ENCODE measurements at places on chromosomes 13 and 19.

DNA sequence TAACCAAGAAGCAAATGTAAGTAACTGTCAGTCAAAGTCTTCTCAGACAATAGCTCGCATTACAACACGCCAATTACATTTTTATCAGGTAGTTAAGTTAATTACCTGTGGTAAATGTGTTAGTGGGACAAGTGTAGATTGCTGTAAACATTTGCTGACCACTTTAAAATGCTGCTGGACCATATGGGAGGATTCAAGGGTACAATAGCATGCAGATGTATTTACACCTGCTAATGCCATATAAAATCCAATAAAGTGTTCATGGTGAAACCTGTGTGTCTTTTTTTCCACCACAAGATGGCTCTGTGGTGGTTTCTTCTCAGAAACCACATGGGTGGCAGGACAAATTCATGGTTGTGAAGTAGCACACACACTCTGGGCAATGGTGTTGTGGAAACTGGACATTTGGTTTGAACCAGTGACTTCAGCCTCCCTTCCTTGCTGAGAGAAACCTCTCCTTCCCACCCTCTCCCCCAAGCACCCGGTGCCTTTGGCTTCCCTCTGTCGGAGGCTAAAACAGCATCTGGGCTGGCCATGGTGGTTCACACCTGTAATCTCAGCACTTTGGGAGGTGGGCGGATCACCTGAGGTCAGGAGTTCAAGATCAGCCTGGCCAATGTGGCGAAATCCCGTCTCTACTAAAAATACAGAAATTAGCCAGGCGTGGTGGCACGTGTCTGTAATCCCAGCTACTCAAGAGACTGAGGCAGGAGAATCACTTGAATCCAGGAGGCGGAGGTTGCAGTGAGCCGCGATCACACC is 18.1 kb upstream of the GTF3A start:
- peak; percentile 32 for DNase-seq

DNA sequence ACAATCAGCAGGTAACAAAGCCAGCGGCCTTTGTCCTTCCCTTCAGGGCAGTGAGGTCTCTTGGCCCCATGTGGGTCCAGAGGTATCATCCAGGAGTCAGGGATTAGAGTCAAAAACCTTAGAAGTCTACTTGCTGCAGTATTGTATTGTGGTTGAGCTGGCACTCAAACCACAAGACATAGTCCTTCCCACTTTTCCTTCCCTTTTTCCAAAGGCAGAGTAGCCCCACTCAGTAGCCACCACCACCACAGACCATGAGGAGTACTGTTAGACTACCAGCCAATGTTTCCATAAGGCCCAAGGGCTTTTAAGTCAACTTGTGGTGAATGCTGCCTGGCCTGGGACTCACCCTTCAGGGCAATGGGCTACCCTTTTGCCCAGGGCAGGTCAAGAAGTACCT is 27.1 kb upstream of the CCNA1 start:
- no peak for DNase-seq

GRCh38 chr19:11252665-11253355 is 9.5 kb downstream of the DOCK6 start:
- DNase-seq = no peak

- DNase-seq = no peak
Observed at GRCh38 chr19:51147663-51148062, 5.6 kb downstream of the SIGLEC7 start.

- DNase-seq = no peak
Observed at GRCh38 chr19:19134687-19135158, 3.6 kb downstream of the TMEM161A start.

GRCh38 chr19:12574036-12574435 is 22.8 kb upstream of the ZNF564 start:
- no peak for DNase-seq

DNA sequence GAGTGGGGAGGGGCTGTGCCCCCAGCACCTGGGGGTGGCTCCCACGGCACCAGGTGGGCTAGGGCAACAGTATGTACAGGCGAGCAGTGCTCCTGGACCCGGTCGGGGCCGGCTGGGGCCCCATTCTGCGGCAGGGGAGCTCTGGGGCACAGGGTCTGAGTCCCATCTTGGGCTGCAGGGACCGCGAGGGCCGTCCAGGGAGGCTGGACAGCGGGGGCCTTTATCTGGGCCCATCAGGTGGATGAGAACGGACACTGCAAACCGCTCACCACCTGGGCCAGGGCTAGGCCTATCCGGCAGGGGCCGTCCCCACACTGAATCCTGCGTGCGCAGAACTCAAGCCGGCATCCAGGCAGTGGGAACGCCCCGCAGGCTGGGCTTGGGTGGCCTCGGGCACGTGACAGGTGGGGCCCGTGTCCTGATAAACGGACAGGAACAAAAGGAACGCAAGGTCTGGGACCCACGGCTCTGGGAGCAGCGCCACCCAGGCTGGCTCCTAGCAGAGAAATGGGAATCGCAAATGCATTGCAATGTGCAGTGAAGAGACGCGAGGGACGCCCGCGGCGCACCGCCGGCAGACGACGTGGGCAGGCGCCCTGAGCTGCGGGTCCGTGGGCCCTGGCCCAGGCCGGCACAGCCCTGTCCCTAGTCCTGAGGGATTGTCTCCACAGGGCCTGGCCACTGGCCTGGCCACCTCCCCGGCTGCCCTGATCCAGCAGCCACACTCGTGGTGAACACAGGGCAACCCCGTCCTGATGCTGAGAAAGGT is 29.7 kb downstream of the BTBD2 start:
- DNase-seq = no peak

- DNase-seq = no peak
Observed at GRCh38 chr19:34589730-34590129, 87.2 kb downstream of the SCGB2B2 start.

- no peak for DNase-seq
Observed at GRCh38 chr13:114090476-114090875, 41.9 kb downstream of the RASA3 start.

GRCh38 chr19:37943480-37943879 is 36.5 kb downstream of the SIPA1L3 start:
- DNase-seq = no peak

DNA sequence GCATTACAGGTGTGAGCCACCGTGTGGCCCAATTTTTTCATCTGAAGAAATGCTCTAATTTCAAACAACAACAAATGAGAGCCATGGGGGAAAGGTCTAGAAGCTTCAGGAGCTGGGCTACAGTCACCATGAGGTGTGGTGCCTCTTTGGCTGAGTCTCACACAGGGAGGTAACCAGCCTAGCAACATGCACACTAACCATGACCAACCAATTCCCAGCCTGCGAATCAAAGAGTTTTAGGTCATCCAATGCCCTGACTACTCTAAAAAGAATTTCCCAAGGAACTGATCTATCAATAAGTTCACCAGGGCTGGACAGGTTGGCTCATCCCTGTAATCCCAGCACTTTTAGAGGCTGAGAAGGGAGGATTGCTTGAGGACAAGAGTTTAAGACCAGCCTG is 29.9 kb downstream of the PBX4 start:
- DNase-seq = no peak

DNA sequence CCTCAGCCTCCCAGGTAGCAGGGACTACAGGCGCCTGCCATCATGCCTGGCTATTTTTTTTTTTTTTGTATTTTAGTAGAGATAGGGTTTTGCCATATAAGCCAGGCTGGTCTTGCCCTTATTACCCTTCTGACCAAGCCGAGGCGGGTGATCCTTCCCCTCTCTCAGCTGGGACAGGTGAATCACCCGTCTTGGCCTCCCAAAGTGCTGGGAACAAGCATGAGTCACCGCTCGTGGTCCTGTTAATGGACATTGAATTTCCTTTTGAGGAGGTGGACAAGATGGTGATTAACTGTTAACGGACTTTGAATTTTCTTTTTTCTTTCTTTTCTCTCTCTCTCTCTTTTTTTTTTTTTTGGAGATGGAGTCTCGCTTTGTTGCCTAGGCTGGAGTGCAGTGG is 10.6 kb downstream of the CD70 start:
- DNase-seq = peak; percentile 76

DNA sequence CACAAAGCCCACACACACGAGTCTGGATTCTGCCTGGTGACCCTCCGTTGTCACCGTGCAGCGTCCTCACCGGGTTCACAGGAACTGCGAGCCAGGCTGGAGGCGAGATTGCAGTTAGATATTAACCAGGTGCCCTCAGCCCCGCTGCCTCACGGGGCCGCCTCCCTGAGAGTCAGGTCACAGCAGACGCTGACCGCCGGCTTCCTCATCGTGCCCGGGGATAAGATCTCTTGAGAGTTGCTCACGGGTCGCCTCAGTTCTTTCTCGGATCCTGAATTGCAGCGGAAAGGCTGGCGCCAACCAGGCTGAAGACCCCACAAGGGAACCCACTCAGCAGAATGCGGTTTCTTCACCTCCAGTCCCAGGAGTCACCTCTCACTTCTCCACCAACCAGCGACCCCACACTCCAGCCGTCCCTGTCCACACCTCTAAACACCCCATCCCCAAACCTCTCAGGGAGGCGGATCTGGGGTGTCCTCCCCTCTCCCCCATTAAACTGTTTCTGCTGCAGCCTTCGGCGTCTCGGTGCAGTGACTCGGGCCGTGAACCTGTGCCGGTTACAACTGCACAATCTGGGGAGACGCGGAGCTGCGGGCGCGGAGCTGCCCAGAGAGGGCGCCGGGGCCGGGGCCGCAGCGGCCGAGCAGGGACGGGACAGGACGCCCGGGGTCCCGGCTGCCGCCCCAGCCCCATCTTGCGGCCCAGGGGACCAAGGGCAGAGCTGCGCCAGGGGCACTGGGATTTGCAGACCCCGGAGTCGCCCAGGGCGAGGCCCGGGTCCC is 591 bp downstream of the ZNF823 start:
- DNase-seq = no peak

DNA sequence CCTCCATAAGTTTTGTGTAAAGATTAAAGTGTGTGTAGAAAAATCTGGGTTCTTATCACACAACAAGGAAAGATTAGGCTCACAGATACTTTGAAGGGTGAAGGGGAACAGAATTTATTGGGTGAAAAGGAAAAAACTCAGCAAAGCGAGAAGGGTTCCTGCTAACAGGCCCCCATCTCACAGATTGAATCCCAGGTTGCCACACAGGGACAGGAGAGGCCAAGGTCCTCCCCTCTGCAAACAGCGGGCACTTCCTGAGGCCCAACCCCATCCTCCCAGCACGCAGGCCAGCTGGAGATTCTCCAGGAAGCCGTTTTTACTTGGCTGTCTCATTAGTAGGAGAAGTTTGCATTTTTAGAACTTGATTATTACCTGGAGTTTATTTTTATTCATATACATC is 15.2 kb upstream of the ERCC5 start:
- DNase-seq = no peak

DNA sequence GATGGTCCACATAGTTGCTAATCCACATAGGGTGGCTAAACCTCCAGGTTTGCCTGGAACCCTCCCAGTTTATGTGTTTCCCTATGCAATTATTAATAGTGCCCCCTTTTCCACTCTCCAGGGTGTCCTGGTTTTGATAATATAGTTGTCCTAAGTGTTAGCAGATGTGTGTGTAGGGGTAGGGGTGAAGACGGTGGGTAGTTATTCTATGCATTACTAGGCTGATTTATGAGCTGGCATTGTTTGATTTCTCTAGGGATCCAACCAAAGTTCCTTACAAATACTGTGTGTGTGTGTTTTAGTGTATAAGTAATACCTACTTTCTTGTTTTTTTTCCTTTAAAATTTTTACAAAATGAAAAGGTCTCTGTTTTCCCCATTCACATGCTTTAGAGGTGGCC is 21.1 kb downstream of the GTF2F2 start:
- DNase-seq = no peak

- no peak for DNase-seq
Observed at GRCh38 chr13:82522872-82523271, 1359.4 kb downstream of the SLITRK1 start.

DNA sequence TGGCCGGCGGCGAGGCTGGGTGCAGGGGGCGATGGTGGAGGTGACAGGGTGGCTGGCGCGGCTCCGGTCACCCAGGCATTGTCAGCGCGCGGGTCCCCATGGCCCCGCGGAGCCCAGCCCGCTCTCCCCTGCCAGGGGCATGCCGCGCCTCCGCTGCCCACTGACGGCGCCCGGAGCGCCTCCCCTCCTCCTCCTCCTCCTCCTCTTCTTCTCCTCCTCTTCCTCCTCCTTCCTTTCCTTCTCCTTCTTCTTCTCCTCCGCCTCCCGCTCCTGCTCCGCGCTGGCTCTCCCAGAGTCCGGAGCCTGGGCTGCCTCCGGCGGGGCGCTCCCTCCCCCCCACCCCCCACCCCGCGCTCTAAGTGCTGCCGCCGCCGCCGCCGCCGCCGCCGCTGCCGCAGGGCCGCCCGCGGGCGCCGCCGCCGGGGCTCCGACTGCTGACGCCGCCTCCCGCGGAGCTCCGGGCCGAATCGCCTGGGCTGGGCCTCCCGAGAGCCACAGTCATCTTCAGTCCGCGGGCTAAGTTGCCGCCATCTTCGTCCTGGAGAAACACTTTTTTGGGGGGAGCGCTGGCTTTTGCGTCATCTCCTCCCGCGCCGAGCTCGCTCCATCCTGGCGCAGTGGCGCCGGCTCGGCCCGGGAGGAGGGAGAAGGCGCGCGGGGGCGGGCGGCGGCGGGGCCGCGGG is 348.3 kb downstream of the LIG4 start:
- DNase-seq = no peak

DNA sequence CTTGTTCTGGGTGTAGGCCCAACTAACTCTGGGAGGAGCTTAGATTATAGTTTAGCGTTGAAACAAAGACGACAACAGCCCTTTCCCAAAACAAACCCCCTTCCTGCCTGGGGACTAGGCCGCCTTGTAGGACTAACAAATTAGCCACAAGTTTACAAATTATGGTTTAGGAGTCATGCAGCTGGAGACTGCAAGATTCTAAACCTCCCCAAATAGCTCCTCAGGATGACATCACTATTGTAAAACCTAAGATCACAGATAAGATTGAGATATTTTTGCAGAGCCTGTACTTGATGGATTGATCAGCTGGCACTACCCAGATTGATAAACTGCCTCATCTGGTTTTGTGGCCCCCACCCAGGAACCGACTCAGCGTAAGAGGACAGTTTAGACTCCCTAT is 2.3 kb upstream of the SLC25A15 start:
- no peak for DNase-seq

- DNase-seq = no peak
Observed at GRCh38 chr19:45305007-45305406, 17.7 kb downstream of the CKM start.

DNA sequence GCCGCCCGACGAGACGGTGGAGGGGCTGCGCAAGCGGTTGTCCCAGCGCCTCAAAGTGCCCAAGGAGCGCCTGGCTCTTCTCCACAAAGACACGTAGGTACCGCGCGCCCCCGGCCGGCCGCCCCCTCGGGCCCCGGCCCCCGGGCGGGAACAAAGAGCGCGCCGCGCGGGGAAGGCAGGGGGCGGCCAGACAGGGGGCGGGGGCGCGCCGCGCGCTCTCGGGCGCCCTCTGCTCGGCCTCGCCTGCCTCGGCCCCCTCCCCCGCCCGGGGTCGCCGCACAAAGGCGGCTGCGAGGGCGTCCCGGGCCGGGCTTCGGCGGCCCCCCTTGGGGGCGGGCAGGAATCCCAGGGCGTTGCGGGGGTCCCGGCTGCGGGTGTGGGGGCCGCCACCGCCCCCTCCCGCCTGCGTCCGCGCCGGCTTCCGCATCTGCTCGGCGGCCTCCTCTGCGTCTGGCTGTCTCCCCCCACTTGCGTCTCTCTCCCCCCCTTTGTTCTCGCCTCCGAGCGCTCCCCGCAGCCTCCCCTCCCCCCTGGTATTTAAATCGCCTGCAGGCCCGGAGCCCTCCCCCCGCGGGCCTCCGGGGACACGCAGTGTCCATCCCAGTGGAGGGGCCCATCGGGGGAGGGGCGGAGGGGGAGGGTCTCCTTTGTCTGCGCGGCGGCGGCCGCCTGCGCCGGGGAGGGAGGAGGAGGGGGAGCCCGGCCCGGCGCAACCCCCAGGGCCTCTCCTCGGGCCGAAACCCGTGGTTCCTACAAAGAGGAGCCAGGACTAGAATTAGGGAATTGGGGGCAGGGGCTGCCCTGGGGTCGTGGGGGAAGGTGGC is 2.3 kb downstream of the MIDN start:
- DNase-seq = no peak

GRCh38 chr19:5903056-5903623 is 450 bp downstream of the NDUFA11 start:
- no peak for DNase-seq
